ENCODE measurements at places on chromosomes 11 and 22.
A peak's percentile ranks its signal among the peaks of the same experiment; 100 is the strongest.

DNA sequence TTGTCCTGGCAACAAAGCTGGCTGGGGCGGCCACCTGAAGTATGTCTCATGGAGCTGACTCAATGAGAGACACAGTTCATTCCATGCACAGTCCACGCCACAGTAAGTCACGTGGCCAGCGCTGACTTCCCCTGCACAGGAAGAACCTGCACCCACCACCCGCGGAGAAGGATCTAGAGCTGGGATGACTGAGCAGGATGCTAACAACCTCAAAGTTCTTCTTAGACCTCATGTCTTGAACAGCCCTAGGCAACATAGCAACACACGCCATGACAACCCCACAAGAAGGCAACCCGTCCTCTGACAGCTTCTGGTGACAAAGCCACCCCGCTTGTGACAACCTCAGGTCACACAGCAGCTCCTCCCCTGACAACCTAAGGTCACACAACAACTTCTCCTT is 76.9 kb upstream of the B3GAT1 start:
- DNase-seq = no peak

- no peak for DNase-seq
These were observed 62.3 kb upstream of the ANO5 start for GRCh38 chr11:22130462-22131053.

DNA sequence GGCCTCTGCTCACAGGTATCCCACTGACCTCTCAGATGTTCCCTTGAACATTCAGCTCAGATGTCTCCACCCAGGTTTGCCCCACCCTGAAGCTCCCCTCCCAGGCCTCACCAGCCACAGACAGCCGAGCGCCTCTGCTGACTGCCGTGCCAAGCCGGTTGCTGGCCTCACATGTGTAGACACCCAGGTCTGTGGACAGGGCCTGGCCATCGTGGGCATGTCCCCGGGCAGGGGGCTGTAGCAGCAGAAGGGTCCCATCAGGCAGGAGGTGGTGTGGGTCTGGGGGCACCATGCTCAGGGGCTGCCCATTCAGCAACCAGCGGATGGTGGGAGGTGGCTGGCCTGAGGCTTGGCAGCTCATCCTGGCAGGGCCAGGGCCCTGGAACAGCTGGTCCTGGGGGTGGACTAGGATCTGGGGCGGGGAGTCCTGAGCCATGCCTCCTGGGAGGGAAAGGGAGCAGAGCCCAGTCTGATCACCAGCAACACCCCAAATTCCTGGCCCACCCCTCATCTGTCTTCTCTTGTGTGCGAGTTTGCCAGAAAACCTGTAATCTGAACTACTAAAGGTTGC is 759 bp downstream of the ROBO4 start:
- DNase-seq = no peak

GRCh38 chr11:22341588-22341931 is 3.4 kb downstream of the SLC17A6 start:
- DNase-seq = no peak

- DNase-seq = no peak
These were observed 60.8 kb upstream of the FAM181B start for GRCh38 chr11:82794490-82794889.

DNA sequence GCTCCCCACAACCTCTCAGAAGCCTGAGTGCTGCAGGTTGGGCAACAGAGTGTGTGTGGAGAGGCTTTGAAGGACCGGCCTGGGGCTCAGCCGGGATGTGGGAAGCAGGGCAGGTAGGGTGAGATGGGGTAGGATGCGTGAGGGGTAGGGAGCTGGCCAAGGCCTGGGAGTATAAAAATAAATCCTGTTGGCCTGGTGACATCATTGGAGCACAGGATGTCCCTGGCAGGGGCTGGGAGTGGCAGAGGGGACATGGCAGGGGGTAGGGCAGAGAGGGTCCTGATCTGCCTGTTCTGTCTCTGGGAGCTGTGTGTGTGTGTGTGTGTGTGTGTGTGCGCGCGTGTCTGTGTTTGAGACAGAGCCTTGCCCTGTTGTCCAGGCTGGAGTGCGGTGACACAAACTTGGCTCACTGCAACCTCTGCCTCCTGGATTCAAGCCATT is 28.6 kb downstream of the TEF start:
- no peak for DNase-seq

DNA sequence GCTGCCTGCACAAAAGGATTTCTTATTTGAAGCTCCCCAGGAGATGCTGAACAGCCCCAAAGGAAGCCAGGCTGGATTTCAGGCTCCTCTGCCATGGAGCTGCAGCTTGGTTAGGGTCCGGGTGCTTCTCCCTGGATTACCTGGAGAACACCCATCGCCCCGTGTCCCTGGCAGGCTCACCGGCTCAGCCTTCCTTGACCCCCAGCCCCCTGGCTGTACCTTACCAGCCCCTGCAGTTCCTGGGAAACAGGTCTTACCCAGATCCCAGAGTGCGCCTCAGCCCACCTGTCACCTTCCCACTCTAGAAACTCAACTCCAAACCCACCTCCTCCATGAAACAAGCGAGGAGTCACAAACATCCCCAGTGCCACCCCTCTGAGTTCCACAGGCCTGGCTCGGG is 45.3 kb upstream of the CD5 start:
- DNase-seq = no peak

DNA sequence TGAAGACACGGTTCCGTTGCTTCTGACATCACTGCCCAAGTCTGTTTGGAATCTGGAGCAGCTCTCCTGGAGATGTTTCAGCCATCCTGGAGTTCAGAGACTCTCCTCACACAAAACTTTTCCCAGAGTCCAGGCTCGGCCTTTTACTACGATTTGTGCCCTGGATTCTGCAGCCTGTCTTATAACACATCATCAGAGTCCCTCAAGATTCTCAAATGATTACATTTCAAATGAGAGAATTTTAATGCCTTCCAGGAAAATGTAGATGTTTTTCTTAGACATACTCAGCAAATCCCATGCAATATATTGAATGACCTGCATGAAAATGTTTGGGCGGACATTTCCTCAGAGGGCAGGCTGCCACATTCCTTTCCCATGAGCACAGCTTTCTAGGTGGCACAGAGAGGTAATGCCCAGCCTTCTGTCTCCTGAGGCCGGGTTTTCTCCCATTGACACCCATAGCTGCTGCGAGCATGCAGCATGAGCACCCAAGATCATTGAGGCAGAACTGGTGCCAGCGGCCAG is 129.1 kb downstream of the SNX19 start:
- DNase-seq = no peak

- DNase-seq = no peak
These were observed at the start of gene JAML for GRCh38 chr11:118224511-118225188. TSS of gene JAML (minus strand) at chr11:118225011. CDS start at chr11:118214866, 10,145 bp downstream.

DNA sequence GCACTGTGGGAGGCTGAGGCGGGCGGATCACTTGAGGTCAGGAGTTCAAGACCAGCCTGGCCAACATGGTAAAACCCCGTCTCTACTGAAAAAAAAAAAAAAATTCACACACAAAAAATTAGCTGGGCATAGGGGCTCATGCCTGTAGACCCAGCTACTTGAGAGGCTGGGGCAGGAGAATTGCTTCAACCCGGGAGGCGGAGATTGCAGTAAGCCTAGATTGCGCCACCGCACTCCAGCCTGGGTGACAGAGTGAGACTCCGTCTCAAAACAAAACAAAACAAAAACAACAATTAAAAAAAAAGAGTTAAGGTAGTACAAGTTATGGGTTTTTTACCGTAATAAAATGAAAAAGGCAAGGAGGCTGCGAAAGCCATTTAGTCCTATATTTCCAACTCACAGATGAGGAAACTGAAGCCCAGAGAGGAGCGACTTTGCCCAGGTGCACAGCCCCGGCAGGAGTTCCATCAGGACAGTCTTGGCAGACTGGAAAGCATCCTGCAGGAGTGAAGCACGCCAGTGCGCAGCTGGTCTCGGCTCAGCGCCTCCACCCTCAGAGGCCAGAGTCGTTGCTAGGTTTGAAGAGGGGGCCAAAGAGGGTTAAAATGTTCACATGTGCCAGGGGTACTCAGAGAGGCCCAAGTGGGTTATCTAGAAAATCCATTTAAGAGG is 3.8 kb upstream of the FADS3 start:
- DNase-seq = no peak

GRCh38 chr22:40328546-40329456 is 17.5 kb upstream of the ADSL start:
- DNase-seq = no peak

GRCh38 chr11:131745405-131745804 is 375.0 kb downstream of the NTM start:
- no peak for DNase-seq

GRCh38 chr11:1496091-1496760 is 9.6 kb upstream of the MOB2 start:
- DNase-seq = no peak

GRCh38 chr22:20056696-20057386 is 23.2 kb upstream of the DGCR8 start:
- DNase-seq = no peak

DNA sequence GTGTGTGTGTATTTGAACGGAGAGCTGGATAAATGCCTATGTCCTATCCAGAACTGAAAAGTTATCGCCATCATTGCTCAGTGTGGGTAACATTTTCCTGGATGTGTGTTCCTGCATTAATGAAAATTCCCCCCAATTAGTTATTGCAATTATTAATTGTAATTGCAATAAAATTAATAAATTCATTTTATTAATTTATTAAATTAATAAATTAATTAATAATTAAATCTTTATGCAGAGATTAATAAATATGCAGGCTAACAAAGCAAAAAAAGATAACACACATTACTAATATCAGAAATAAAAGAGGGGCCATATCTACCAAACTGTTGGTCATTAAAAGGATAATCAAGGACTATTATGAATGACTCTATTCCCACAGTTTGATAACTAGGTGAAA is 3.6 kb downstream of the RFPL3 start:
- DNase-seq = no peak

DNA sequence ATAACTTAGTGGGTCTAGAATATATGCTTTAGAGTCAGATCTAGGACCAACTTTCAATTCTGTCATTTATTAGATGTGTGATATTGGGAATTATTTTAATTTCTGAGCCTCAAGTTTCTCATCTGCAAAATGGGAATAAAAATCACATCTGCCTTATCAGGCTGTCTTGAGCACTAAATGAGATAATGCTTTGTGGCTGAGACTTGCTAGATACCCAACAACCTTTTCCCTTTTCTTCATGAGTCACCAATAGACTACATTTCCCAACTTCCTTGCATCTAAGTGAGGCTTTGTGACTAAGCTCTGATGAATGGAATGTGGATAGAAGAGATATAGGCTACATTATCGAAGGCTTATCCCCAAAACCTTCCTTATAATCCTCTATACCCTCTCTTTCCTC is 220.7 kb upstream of the SESN3 start:
- DNase-seq = no peak

DNA sequence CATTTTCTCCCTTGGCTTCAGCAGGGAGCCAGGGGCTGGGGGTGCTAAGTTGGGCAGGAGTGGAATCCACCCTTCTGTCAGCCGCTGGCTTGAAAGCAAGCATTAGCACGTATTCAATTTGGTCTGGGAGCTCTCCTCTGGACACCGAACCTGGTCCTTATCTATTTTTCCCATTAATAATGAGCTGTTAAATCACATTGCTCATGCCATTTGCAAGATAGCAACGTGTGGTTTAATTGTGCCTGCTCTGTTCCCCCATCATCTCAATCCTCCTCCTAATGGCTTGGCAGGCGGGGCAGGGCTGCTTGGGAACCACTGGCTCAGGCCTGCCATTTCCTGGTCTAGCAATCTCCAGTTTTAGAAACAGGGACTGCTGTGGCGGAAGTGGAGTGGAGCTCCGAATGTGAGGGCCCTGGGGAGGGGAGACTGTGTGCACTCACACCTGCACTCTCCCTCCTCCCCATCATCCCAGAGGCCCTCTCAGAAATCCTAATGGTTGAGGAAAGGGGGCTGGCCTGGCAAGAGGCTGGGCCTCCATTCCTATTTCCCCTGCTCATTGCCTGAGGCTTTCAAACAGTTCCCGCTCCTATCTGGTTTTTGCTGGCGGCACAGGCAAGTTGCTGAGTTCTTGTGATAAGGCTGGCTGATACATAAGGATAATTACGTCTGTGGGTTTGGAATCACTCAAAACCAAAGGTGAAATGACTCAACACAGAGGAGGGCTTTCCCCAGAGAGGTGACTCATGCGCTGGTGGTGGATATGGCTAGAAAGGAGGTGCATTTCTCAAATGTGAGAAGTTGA is 201.2 kb upstream of the E2F8 start:
- DNase-seq = no peak

- DNase-seq = no peak
These were observed 70.5 kb downstream of the PACSIN2 start for GRCh38 chr22:42944409-42944808.

DNA sequence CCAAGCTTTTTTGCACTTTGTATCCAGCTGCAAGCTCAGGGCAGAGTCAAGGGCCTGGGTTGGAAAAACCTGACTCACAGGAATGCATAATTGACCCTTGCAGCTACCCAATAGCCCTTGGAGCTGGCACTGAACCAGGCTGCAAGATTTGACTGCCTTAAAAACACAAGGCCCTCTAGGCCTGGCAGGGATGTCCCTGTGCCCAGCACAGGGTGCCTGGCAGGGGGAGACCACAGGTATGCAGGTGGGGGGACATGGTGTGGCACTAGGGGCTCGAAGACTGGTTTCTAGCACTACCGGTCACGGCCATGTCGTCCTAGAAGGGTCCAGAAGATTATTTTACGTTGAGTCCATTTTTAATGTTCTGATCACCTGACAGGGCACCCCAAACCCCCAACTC is 30.2 kb downstream of the SBF1 start:
- DNase-seq = no peak

- DNase-seq = no peak
These were observed 5.9 kb upstream of the MARK2 start for GRCh38 chr11:63833048-63833447.

- DNase-seq = no peak
These were observed 160.5 kb upstream of the GRK3 start for GRCh38 chr22:25403811-25404471.

DNA sequence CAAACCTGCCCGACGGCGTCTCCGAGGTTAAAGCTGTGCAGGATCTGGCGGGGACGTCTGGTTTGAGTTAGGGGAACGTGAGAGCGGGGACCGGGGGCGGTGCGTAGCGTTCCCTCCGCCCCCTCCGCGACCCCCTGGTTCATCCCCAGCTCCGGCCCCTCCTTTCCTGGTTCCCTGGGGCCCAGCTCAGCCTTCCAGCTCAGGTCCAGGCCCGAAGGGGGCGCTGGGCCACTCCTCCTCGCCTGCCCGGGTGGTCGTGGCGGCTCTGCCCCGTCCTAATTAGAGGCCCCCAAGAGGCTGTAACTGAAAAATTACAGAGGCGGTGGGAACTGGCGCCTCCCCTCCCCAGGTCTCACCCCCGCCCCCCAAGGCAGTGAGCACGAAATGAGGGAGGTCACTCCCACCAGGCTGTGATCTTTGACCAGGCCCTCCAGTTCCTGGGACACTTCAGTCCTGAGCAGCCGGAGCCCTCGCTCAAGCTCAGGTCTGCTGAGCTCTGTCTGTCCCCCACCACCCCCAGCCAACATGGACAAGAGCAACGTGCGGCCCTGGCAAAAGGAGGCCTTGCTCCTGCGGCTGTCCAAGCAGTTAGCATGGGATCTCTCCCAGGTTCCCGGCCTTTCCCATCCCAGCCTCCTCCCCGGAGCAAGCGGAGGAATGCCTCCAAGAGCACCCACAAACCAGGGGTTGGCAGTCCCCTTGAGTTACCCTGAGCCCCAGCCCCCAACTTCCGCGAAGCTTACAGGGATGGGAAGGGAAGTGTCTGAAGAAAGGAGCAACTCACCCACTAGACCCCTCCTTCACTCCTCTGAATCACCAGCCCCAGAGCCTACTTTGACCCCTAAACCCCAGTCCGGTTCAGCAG is 3.3 kb downstream of the CD248 start:
- DNase-seq = peak; percentile 63

- no peak for DNase-seq
These were observed 139.9 kb upstream of the NARS2 start for GRCh38 chr11:78714539-78714938.

- no peak for DNase-seq
These were observed 191.5 kb downstream of the CEP164 start for GRCh38 chr11:117519170-117519569.

- no peak for DNase-seq
These were observed 37.7 kb upstream of the PCF11 start for GRCh38 chr11:83119216-83119615.

All from right renal cortex interstitium (tissue), 3 donors.